ENCODE measurements at places on chromosomes 4 and X.

- DNase-seq: no peak
Observed at GRCh38 chr4:66736606-66737005, 808.7 kb downstream of the CENPC start.

GRCh38 chr4:174928174-174928573, 10.0 kb downstream of the ADAM29 start:
- no peak for DNase-seq

DNA sequence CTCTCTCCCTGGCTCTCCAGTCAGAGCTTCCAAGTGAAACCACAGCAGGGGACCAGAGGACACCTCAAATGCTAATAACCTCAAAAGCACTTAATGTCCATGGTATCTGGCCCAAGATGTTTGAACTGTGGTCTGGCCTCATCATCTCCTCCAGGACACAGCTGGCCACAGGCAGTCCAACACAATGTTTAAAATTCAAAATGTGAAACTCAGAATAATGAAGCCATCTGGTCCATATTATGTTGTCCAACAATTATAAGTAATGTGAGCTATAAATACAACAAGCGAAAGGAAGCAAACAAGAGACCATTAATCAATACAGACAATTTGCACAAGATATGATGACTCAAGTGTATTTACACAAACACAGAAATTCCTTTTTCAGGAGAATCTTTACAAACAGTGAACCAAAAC, 90.7 kb upstream of the S100G start:
- DNase-seq: no peak

GRCh38 chrX:14411326-14411725, 118.0 kb upstream of the GLRA2 start:
- no peak for DNase-seq

- no peak for DNase-seq
Observed at GRCh38 chrX:53732797-53733196, 46.3 kb upstream of the HUWE1 start.

GRCh38 chrX:19793471-19793870, 93.9 kb downstream of the SH3KBP1 start:
- no peak for DNase-seq

GRCh38 chrX:154430916-154431315, 2.4 kb downstream of the ATP6AP1 start:
- no peak for DNase-seq

GRCh38 chrX:35622040-35622439, 176.1 kb upstream of the MAGEB16 start:
- no peak for DNase-seq

DNA sequence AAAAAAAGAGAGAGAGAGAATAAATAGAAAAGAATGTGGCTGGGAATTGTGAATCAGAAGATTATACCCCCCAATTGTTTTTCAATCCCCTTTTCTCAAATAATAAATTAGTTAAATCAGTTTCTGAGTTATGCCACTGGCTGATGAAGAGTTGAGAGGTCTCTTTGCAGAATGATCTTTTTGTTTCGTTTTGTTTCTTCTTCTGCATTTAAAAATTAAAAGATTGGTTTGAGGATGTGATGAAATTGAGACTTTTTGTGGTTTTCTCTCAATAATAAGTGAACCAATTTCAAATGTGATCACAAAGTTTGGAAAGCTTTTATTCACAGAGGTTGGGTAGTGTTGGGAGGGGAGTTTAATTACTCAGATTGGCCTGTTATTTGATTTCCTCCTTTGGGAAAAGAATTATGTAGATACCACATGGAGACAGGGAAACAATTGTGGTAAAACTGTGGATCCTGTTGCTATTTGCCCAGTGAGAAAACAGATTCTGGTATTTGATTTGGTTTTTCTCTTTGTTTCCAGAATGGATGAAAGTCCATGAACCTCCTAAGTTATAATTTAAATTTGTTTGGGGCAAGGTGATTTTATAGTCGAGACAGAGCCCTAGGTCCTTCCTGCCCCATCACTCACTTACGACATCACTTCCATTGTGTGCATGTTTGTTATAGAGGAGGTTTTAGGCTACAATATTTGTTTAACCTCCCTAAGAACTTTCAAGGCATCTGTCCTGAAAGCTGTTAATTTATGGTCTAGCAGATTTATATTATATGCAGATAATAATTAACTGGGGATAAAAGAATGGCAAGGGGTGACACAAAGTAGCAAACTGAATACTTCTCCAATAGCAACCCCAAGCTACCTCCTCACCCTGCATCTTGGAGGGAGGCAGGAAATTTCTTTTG, 92.0 kb upstream of the BMPR1B start:
- no peak for DNase-seq

- DNase-seq: no peak
Observed at GRCh38 chr4:38290366-38290765, 330.2 kb downstream of the PTTG2 start.

DNA sequence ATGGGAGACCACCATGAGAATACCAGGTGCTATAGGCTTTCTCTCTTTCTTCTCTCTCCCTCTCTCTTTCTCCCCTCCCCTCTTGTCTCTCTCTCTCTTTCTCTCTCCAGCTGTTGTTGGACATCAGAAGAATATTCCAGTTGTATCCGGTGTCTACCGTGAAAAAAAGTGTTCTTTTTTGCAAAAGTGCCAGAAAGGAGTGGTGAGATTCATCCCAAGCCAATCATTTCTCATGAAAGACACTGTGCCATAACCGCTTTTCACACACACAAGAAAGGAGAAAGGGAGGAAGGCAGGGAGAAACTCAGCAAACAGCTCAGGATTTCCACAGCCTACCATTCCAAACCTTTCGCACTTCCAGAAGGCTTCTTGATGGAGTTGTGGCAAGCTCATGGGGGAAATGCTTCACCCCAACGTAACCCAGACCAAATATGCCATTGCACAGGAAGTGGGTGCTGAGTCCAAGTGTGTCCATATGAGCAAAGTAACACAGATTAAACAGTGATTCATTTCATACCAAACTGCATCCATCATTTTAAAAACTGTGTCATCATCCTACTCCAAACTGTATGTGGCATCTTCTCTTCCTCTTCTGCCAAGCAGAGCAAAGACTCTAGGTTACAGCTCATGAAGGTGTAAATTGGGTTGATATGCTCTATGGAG, 224.0 kb downstream of the APBB2 start:
- no peak for DNase-seq

GRCh38 chr4:6468376-6468775, 4.0 kb downstream of the PPP2R2C start:
- no peak for DNase-seq

DNA sequence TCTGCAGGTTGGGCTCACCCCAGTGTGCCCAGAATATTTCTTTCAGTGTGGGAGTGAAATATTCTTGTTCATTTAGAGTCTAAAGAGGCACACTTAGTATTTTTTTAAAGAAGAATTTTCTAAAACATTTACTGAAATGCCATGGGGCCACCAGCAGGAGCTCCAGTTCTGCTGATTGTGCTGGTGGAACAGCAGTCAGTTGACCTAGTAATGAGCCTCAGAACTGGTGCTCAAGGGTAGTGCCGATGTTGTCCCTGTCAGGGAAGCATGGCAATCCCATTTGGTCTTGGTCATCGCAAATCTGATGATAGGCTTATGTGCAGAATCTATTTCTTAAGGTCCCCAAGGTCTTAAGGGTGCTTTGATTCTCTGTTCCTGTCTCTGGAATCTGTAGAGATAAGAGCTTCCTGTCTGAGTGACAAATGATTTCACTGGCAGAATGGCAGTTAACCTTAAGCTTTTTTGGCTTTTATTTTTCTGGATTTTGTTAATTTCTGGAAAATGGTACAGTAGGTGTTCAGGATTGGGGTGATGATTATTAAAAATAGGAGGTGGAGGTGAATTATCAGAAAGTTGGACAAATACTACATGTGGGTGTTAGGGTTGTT, 31.3 kb downstream of the JADE1 start:
- no peak for DNase-seq

DNA sequence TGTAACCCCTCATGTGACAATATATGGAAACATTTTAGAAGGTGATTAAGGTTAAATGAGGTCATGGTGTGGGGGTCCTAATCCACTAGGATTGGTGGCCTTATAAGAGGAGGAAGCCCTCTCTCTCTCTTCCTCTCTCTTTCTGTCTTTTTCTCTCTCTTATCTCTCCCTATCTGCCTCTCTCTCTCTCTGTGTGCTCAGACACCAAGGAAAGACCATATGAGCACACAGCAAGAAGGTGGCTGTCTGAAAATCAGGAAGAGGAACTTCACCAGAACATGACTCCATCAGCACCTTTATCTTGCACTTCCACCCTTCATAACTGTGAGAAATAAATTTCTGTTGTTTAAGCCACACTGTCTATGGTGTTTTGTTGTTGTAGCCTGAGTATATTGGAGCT, 1472.2 kb downstream of the PCDH7 start:
- DNase-seq: no peak

GRCh38 chr4:7430965-7431695, 3.6 kb downstream of the PSAPL1 start:
- DNase-seq: no peak

- DNase-seq: no peak
Observed at GRCh38 chr4:54585321-54586000, 72.3 kb upstream of the KIT start.

GRCh38 chr4:144985014-144985413, 113.0 kb downstream of the ANAPC10 start:
- no peak for DNase-seq

- DNase-seq: no peak
Observed at GRCh38 chr4:41594432-41594831, 56.5 kb downstream of the LIMCH1 start.

GRCh38 chrX:22278375-22278774, 5.7 kb downstream of the CBLL2 start:
- no peak for DNase-seq

- DNase-seq: no peak
Observed at GRCh38 chr4:30720661-30721184, 554 bp downstream of the PCDH7 start.

DNA sequence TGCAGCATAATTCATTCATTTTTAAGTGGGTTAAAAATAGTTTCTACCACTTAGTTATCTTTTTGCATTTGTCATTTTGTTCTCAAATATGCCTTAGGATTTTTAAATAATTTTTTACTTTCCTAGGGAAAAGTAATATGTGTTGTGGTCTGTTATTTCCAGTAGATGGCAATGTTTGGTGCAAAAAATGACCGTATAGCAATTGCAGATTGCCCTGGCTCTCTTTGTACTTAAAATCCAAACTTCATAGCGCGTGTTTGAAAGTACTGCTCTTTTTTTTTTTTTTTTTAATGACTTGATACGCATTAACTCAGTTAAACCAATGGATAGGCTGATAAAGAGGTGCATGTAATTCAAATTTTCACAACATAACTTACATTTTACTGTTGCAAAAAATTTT, 74.4 kb upstream of the RBMX start:
- no peak for DNase-seq

GRCh38 chr4:138831948-138832347, 183.6 kb upstream of the NOCT start:
- DNase-seq: no peak

- DNase-seq: no peak
Observed at GRCh38 chr4:45062935-45063545, 336.7 kb upstream of the GNPDA2 start.

DNA sequence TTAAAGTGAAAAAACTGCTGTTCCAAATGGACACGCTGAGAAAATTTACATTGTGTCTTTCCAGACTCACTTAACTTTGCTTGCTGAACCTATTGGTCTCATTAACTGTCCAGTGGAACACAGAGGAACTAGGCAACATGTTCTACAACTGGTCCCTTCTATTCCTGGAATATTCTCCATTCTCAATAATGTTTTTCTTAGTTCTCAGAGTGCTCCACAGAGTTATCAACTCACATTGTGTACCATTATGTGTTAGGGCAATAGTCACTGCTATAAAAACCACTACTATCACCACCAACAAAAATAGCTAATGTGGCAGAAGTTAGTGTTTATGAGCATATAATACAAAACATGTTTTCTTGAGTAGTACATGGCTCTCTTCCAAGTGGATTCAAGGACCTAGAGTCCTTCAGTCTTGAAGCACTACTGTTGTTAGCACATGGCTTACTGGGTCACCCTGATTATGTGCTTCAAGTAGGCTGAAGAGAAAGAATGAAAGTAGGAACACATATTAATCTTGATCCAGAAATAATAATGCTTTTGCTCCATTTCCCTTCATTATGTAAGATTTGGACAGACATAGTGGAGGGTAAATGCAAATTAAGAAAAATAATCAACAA, 865.3 kb upstream of the HS3ST1 start:
- no peak for DNase-seq

GRCh38 chrX:40170830-40171512, 73.2 kb upstream of the BCOR start:
- no peak for DNase-seq

GRCh38 chr4:114659386-114660008, 60.9 kb downstream of the UGT8 start:
- no peak for DNase-seq

- no peak for DNase-seq
Observed at GRCh38 chr4:153486281-153487151, 20.4 kb downstream of the TMEM131L start.

GRCh38 chr4:186981161-186981560, 257.5 kb upstream of the FAT1 start:
- no peak for DNase-seq

DNA sequence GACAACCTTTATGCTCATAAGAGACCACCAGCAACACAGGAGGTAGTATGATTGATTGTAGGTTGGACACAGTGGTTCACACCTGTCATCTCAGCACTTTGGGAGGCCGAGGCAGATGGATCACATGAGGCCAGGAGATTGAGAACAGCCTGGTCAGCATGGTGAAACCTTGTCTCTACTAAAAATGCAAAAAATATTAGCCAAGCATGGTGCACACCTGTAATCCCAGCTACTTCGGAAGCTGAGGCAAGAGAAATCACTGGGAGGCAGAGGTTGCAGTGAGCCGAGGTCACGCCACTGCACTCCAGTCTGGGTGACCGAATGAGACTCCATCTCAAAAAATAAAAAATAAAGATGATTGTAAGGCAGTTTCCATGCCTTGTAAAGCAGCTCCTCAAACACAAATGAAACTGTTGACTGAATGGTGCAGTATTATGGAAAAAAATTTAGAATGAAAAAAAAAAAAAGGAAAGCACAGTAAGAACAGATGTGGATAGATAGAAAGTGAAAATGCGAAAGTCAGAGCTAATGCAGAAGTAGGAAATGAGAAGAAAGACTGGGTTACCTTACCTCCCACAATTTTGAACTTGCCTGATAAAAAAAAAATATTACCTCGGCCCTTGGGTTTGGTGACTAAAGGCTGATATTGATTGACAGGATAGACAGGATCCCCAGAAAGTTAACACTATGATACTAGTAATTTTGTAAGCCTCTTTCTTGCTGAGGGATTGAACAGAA, 249.2 kb upstream of the TRAM1L1 start:
- no peak for DNase-seq

All from SHP77 treated with DMSO at 0.1 percent for 48 hours (cell line).